NCI-H524 treated with DMSO at 0.1 percent for 48 hours (cell line): ENCODE measurements at places on chromosomes 3 and 15.

GRCh38 chr3:17738921-17739320 lies 3.5 kb downstream of the TBC1D5 start:
- DNase-seq: no peak

DNA sequence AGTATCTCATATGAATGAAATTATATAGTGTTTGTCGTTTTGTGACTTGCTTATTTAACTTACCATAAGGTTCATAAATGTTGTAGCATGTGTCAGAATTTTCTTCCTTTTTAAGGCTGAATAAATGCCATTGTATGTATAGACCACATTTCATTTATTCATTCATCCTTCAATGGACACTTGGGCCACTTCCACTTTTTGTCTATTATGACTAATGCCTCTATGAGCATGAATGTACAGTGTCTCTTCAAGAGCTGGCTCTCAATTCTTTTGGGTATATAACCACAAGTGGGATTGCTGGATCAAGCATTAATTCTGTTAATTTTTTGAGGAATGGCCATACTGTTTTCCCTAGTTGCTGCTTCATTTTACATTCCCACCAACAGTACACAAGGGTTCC lies 156.1 kb downstream of the VPS8 start:
- no peak for DNase-seq

DNA sequence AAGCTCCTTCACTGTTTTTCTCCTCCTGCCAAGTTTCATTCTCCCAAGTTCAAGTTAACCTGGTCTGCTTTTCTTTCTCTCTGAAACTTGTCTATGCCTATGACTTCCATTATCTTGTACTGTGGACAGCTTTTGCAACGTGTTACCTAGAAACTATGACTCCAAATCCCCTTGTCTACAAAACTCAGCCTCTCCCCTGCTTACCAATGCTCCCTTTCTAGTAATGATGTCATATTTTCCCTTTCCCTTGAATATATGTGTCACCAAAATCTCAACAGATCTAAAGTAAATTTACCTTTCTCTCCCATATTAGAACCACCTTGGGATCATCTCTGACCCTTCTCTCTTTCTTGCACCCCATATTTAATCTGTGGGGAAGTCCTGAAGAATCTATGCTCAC lies 10.5 kb upstream of the ABHD2 start:
- DNase-seq: no peak

GRCh38 chr3:57752307-57752706 lies 3.8 kb upstream of the SLMAP start:
- DNase-seq: no peak

- DNase-seq: no peak
Measured at GRCh38 chr3:14508966-14509795, 31.0 kb downstream of the GRIP2 start.

GRCh38 chr3:99644017-99644416 lies 5.6 kb downstream of the COL8A1 start:
- DNase-seq: no peak
